ENCODE measurements at places on chromosomes 12 and 14.

DNA sequence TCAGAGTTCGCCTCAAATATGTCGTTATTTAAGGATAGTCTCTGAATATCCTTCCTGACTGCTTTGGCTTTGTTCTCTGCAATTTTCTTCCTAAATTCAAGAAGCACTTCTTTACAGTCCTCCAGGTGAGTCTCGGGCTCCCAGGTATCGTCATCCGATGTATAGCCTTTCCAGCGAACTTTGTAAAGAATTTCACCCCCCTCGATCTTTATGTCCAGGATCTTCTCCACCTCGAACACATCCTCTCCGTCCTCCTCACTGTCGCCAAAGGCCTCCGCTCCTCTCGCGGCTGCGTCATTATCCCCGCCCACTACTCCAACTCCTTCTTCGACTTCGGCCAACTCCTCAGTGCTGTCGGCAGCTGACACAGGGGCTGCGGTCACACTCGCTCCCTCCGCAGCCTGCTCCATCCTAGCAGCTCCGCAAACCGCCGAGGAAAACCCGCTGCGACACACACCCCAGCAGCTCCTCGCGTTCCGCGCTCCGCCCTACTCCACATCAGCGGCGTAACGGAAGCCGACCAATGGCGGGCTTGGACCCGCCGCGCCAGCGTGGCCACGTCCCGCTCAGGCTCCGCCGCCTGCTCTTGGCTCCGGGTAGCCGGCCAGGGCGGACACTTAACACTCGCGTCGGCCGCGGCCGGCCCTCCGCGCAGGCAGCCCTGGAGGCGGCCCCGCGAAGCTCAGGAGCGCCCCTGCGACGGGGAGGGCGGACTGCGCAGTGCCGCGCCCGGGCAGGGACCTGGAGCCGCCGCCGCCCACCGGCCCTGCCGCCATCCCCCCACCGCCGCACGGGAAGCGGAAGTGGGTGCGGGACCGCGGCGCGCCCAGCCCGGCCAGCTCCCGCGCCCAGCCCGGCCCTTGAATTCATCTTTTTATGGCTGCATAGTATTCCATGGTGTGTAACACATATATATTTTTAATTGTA, 4.1 kb downstream of the CD163L1 start:
- DNase-seq, result peak; percentile 53

DNA sequence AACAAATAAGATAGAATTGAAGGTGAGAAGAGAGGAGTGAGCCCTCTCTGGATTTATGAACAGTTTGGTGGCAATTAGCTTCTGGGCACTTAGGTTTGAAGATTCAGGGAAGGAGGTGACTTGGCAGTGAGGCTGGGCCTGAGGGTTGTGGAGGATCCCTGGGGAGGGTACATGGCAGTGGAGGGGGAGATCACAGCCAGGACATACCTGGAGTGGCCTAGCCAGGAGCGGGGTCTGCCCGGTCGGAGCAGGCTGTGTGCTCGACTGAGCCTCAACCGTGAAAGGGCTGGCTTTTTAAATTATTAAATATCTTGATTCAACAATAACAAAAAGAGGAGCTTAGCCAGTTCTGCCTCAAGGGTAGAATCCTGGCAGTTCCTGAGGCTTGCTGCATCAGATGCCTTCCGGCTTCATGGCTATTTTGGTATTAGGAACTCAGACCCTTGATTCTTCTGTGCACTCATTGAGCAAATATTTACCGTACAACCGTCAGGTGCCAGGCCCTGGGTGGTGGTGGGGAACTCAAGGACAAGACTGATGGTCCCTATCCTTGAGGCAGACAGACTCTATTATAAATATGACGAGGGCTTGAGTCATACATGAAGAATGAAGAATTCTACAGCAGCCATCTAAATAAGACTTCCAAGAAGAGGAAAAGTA, 73.4 kb downstream of the SPTB start:
- peak; percentile 73 for DNase-seq

DNA sequence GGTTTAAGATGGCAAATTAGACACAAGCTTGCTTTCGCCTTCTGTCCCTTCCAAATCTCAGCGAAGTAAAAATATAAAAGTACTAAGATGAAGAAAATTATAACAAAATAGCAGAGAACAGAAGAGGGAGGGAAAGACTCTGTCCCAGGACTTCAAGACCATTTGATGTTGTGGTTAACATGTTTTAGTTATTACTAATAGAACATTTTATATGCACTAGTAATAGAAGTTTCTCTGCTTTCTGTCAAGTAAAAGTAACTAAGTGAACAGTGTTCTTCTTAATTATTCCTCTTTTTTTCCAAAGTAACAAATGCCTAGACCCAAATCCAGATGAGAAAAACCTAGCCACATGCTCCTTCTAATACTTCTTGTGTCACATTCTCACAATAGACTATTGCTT, 85.1 kb upstream of the DAAM1 start:
- DNase-seq, result peak; percentile 61

DNA sequence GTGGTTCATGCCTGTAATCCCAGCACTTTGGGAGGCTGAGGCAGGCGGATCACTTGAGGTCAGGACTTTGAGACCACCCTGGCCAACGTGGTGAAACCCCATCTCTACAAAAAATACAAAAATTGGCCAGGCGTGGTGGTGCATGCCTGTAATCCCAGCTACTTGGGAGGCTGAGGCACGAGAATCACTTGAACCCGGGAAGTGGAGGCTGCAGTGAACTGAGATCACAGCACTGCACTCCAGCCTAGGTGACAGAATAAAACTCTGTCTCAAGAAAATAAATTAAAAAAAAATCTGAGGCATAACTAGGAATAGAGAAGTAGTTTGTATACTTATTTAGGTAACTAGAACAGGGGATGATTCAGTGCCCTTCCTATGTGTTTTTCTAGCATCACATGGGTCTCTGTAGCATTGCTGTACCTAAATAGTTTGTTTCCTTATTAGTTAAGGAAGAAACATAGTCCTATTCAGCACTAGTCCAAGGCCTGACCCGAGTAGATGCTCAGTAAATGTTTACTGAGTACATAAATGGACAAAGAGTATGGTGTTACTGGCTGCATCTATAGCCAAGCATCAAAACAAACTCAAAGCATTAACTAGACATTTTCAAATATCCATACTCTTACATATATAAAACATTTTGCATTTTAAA, 21.7 kb downstream of the TAOK3 start:
- no peak for DNase-seq

DNA sequence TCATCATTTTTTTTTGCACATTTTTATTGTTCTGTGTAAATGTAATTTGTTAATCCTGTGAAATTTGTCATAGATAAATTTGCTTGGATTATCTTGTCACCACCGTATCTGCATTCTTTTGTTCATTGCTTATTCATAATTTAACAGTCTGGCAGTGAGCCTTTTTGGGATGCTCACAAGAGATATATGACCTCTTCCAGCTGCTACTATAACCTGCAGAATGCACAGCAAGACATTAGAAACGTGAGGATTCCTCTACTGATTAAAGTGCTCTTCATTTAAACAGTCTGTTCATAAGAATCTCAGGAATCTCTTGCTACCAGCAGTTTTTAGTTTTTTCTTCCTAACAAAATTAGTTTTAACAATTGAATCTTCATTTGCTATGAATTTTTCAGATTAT, 9.1 kb downstream of the NPAS3 start:
- no peak for DNase-seq

DNA sequence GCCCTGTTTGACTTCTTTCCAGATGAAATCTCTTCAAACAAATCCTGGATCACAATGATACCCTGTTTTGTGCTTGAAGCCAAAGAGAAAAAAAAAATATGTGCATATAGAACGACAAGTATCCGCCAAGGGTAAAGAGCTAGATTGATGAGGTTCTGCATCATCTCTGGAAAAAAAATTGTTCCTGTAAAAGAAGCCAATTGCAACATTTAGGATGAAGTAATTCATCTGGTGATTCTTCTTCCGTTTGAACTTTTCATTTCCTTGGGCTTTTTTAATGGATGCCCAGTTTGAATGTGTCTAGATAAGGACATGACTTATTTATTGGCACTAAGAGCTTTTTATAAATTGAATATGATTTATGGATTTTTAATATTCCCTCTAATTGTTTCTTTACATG, 38.1 kb upstream of the NPAS3 start:
- DNase-seq, result no peak

DNA sequence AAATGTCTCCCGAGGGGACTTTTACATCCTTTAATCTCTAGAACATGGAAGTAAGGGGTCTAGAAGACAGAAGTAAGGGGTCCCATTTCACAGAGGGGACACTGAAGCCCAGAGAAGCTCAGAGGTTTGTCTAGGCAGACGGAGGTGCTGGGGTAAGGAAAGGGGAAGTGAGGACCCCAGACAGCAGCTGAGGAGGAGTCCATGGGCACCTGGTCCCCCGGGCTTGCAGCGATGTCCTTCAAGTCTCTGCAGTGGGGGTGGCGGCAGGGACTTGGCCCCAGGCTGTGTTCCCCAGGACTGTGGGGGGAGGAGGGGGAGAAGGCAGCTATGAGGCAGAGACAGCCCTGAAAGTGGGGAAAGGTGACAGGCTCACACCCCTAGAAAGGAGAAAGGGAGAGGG, 30.7 kb downstream of the DTX1 start:
- no peak for DNase-seq

Data from GM03348 (cell line).